HepG2 (cell line): ENCODE measurements at places on chromosomes 11 and 22.

- DNase-seq: no peak
Measured at GRCh38 chr11:70788248-70789022, 390.1 kb downstream of the CTTN start.

- no peak for DNase-seq
Measured at GRCh38 chr22:36349726-36350125, 38.0 kb downstream of the MYH9 start.

- no peak for DNase-seq
Measured at GRCh38 chr11:18299721-18300120, 22.2 kb downstream of the HPS5 start.

GRCh38 chr22:23915290-23915689 lies 21.1 kb downstream of the MIF start:
- DNase-seq: no peak

DNA sequence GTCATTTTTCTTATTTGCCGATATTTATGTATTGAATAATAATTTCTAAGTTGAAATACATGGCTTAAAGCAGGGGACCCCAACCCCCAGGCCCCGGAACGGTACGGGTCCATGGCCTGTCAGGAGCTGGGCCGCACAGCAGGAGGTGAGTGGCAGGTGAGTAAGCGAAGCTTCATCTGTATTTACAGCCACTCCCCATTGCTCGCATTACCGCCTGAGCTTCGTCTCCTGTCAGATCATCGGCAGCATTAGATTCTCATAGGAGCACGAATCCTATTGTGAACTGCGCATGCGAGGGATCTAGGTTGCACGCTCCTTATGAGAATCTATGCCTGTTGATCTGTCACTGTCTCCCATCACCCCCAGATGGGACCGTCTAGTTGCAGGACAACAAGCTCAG lies 4.5 kb downstream of the ZMAT5 start:
- no peak for DNase-seq

- DNase-seq: no peak
Measured at GRCh38 chr11:57458060-57458409, 2.3 kb upstream of the RTN4RL2 start.

- DNase-seq: no peak
Measured at GRCh38 chr11:34234086-34234740, 123.6 kb downstream of the ABTB2 start.

- DNase-seq: no peak
Measured at GRCh38 chr11:74366576-74366975, 31.7 kb downstream of the PGM2L1 start.

- no peak for DNase-seq
Measured at GRCh38 chr11:131118247-131118646, 202.0 kb upstream of the SNX19 start.

- no peak for DNase-seq
Measured at GRCh38 chr11:90329043-90329442, 106.2 kb upstream of the CHORDC1 start.

- DNase-seq: no peak
Measured at GRCh38 chr22:50325444-50326224, 1.2 kb downstream of the DENND6B start.

DNA sequence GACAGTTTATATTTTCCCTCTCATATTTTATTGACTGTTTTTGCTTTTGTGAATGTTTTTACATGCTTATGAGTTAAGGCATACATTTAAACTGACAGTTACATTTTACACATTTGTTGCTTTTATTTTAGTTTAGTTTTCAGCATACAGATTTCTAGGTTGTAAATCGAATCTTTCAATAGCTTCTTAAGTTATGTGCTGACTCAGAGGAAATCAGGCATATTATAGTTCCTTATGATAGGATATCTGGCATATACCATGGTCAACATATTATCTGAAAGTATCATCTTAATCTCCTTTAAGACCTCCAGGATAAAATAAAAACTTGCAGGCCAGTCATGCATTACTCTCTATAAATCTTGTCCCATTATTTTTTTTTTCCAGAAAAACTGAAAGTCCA lies 916.6 kb downstream of the LRRC4C start:
- no peak for DNase-seq

- DNase-seq: no peak
Measured at GRCh38 chr11:60992842-60993409, 21.4 kb downstream of the CD6 start.

- no peak for DNase-seq
Measured at GRCh38 chr11:104870910-104871309, 27.4 kb downstream of the CASP12 start.

GRCh38 chr22:40345271-40345670 lies 1.0 kb upstream of the ADSL start:
- no peak for DNase-seq

GRCh38 chr22:23187211-23187610 lies 6.9 kb downstream of the BCR start:
- DNase-seq: no peak

DNA sequence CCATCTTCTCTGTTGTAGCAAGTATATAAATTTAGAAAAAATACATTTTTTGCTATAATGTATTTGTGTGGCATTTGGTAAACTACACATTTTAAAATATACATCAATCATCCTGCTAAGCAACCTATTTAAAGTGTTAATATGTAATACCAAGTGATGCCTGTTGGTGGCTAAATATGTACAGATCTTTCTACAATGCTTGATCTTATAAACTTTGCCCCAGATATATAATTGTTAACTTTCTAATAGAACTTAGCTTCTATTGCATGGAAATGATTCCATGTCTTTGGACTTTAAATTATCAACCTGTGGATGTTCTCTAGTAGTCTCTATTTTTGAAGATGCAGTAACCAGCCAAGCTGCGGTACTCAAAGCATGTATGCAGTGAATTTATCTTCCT lies 1260.4 kb upstream of the RAG2 start:
- DNase-seq: no peak

GRCh38 chr11:66150725-66151124 lies 80.7 kb downstream of the PACS1 start:
- no peak for DNase-seq

DNA sequence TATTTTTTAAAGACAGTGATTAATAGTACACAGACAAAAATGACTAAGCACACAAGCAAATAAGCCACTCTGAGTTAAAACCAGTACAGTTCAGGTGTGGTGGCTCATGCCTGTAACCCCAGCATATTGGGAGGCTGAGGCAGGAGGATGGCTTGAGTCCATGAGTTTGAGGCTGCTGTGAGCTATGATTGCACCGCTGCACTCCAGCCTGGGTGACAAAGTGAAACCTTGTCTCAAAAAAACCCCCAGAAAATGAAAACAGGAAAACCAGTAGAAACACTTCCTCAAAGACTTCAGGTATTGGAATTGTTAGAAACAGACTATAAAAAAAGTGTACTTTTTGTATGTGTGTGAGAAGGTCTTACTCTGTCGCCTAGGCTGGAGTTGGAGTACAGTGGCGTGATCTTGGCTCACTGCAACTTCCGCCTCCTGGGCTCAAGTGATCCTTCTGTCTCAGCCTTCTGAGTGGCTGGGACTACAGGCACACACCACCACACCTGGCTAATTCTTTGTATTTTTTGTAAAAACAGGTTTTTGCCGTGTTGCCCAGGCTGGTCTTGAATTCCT lies 33.0 kb downstream of the PPP6R2 start:
- no peak for DNase-seq

- DNase-seq: no peak
Measured at GRCh38 chr11:26793487-26793886, 71.6 kb upstream of the SLC5A12 start.

DNA sequence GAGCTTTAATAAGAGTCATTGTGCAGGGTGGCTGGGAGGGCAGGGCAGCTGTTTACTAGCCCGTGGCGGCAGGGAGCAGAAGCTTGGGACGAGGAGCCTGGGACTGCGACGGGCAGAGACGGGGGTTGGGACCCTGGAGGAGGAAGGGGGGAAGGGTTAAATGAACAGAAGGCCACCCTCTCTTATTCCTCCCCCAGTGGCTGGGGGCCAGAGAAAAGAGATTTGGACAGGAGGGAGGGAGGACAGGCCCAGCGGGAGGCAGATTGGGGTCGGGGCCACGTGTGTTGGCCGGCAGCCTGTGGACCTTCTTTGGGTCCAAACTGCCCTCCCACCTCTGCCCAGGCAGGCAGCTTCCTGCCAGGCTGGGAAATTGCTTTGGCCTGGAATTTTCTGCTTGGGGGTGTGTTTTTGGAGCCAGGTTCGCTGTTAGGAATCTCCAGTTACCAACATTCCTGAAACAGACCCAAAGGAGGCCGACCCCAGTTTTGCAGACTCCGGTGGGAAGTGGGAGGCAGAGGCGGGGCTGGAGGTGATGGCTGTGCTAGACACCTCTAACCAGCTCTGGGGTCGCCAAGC lies 50.2 kb downstream of the APOL3 start:
- DNase-seq: no peak

DNA sequence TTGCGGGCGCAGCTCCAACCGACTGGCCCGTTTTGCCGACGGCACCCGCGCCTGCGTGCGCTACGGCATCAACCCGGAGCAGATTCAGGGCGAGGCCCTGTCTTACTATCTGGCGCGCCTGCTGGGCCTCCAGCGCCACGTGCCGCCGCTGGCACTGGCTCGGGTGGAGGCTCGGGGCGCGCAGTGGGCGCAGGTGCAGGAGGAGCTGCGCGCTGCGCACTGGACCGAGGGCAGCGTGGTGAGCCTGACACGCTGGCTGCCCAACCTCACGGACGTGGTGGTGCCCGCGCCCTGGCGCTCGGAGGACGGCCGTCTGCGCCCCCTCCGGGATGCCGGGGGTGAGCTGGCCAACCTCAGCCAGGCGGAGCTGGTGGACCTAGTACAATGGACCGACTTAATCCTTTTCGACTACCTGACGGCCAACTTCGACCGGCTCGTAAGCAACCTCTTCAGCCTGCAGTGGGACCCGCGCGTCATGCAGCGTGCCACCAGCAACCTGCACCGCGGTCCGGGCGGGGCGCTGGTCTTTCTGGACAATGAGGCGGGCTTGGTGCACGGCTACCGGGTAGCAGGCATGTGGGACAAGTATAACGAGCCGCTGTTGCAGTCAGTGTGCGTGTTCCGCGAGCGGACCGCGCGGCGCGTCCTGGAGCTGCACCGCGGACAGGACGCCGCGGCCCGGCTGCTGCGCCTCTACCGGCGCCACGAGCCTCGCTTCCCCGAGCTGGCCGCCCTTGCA lies 1.0 kb downstream of the FJX1 start:
- no peak for DNase-seq

GRCh38 chr11:111776398-111777093 lies 10.4 kb upstream of the PPP2R1B start:
- DNase-seq: no peak

- DNase-seq: no peak
Measured at GRCh38 chr11:48125866-48126265, 90.7 kb upstream of the OR4B1 start.

- no peak for DNase-seq
Measured at GRCh38 chr11:18393581-18394274, 635 bp upstream of the LDHA start.

DNA sequence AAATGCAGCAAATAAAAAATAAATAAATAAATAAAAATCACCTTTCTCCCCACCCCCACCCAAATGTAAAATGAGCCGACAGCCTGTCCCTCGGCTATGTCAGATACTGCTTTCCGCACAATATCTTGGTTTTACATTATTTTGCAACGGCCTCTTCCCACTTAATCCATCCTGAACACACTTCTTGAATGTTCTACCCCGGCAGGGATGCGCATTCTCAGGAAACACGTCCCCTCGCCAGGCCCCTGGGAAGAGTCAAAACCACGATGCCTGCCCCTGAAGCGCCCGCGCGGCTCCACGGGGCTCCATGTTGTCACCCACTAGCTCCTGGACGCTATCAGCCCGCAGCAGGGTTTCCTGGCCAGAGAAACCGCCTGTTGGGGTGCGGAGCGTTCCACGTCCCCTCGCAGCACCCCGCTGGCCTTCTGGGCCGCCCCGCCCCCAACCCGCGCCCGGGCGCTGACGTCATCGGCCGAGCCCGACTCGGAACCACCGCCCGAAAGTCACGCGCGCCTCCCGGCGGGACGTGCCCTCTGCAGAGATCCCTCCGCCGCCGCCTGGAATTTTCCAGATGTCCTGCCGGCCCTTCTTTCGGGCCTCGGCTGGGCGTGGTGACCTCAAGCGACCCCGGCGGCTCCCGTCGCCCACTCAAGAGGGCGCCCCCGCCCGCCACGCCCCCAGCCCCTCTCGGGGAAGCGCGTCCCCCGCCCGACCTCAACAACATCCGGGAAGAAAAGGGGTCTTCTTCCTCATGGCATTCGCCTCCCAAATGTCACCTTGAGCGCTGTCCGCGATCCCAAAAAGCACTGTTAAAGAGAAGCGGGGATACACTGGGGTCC lies 585 bp upstream of the NEAT1 start:
- DNase-seq: peak; percentile 93

GRCh38 chr11:110029714-110030113 lies 63.5 kb upstream of the ZC3H12C start:
- no peak for DNase-seq

DNA sequence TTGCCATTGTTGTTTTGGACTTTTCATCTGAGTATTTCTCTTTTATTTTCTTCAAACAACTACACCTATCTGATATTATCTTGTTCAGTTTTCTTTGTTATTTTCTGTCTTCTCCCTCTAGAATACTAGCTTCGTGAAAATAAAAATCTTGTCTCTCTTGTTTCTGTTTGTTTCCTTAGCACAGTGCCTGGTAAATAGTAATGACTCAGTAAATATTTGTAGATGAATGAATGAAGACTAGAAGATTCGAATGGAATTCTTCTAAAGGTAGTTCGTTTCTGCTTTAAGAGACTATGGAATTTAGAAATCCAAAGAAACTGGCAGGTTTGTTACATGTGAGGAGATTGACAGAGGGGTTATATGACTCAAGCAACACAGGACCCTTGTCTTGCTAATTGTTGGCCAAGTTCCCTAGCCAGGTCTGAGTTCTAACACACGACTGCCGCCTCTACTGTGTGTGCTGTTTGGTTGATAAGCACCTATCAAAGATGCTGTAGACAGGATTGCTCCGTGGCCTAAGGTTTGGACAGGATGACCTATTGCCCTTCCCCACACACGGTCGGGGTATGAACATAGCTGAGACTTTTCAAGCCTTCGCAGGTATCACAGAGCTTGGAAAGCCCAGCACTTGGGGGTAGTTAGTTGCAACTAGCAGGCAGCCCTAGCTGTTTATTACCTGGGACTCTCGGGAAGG lies 831 bp upstream of the TMEM135 start:
- DNase-seq: peak; percentile 76

DNA sequence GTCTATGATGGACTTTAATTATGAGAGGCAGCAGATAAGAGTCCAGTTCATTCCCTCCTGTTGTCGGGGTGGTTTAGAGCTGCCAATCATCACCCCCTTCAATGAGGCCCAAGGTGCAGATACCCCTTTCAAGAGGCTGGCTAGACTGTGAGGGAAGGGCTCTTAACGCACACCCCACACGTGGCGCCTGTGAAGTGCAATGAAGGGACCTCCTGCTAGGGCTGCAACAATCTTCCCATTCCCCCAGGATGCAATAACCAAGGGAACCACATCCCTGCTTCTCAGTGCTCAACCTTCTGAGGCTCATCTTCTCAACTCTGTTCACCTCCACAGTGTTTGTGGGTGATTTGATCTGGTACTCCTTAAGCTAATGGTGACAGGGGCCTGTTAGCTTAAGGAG lies 19.0 kb downstream of the TENM4 start:
- no peak for DNase-seq
